Parietal lobe (tissue), 2 donors: ENCODE measurements at places on chromosomes 7 and 10. TPM values are rescaled to one million over a fixed set of nuclear protein-coding genes. Genes with fewer than 3 reads are reported as not detected.

Gene GSDME
- total RNA-seq: 46.6 TPM

Gene SSC4D
- 0.63 TPM for total RNA-seq

Gene BAMBI
- 1.9 TPM for total RNA-seq

Gene GNGT1
- not detected for total RNA-seq

Gene OR2A12
- not detected for total RNA-seq

Gene UCN3
- total RNA-seq: not detected

Gene MNX1
- total RNA-seq: not detected

Gene TMEM236
- total RNA-seq: not detected

Gene TMEM213
- not detected for total RNA-seq

Gene SPDYE6
- total RNA-seq: not detected

Gene NRG3
- 41.6 TPM for total RNA-seq

Gene SPACDR
- not detected for total RNA-seq

Gene FASTK
- total RNA-seq: 53.5 TPM

Gene WNT8B
- total RNA-seq: 0.31 TPM

Gene SLC26A3
- not detected for total RNA-seq

Gene CTBP2
- total RNA-seq: 79.8 TPM

Gene MPP7
- 2.2 TPM for total RNA-seq

Gene CALCR
- not detected for total RNA-seq

Gene TMEM26
- total RNA-seq: 0.31 TPM

Gene ANXA8
- total RNA-seq: not detected

Gene MYL10
- not detected for total RNA-seq

Gene GNAT3
- total RNA-seq: not detected
